Activated CD4-positive, alpha-beta T cell treated with anti-CD3 and anti-CD28 coated beads, Interleukin-2, Interleukin-6, amounts not matched to agents 100 ng/mL and 50 ng/mL, durations not matched to agents 16 hours and 8 hours (primary cell): ENCODE measurements at places on chromosomes 3 and 15.

DNA sequence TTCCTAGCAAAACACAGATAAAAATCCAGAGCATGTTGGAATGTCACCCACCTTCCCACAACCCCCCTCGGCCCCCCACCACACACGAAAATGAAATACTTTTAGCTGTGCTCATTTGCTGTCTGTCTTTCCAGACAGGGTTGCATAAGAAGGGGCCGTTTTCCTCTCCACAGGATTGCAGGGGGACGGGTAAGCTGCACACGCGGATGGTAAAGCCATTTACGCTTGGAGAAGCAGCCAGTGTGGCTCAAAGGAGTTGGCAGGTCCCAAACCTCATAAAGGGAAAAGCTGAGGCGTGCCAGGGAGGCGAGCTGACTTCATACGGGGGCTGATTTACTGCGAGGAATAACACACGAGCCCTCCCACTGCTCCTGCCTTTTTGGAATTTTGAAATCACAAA lies 47.4 kb upstream of the ITGA11 start:
- no peak for DNase-seq

DNA sequence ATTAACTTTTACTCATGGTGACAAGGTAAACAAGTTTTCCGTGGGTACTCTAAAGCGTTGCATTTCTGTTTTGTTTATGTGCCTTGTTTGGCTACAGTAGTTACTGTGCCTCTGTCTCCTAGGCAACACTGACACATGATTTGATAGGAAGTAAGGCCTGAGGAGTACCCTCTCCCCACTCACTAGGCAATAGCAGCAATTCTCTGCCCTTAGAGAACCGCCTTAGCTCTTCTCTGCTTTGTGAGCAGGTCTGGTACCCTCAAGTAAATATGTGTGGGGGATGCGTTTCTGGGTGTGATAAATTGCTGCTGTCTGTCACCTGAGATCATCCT lies at the start of gene IL5RA:
TSS of gene IL5RA (minus strand) at position 76 of the 332 bp plus-strand sequence. CDS start 5,390 bp downstream, outside the sequence.
- peak; percentile 26 for DNase-seq

- no peak for DNase-seq
These were observed 31.5 kb downstream of the ZFAND6 start for GRCh38 chr15:80090879-80091503.

GRCh38 chr3:31472479-31473390 lies 60.0 kb upstream of the STT3B start:
- peak; percentile 66 for DNase-seq

- DNase-seq = no peak
These were observed 153.5 kb downstream of the MECOM start for GRCh38 chr3:169509780-169510692.

DNA sequence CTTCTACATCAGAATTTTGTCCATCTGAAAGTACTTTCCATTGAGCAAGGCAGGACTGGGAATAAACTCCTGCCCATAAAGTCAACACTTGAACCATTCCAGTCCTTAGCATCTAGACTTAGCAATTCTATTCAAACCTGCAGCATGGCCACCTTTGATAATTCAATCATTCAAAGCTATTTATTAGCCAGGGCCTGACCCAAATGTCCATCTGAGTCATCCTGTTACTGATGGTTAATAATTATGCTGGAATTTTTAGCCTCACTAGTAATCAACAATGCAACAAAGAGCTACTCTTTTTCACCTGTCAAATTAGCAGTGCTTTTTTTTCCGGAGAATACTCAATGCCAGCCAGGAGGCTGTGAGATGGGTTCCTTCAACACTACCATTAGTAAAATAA lies 72.7 kb upstream of the SNRK start:
- no peak for DNase-seq

DNA sequence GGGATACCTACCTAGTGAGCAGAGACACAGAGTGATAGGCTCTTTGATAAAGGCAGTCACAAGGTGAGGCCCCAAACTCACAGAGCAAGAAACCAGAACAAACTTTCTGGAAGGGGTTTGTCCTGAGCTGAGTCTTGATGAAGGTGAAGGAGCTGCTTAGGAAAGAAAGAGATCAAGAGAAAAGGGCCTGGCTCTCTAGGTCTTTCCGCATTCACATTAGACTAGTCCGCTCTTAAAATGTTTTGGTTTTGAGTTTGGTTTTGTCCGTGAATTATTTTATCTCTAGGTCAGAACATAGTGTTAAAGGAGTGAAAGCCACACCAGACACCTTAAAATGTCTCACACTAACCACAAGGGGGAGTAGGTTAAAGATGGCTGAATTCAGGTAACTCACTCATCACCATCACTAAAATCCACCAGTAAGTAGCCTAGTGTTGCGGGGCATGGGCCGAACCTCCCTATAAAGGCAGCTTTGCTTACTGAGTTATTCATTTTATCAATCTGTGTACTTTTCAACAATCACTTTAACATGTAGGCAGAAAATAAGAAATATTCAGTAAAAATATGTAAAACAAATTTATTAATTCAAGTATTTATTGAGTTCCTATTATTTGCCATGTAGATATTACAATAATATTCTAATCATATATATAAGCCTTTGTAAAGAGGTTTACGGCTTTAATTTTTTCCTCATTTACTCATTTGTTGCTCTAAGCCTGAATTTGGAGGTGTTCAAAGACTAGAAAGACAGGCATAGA lies 121.5 kb upstream of the TSC22D2 start:
- peak; percentile 31 for DNase-seq

DNA sequence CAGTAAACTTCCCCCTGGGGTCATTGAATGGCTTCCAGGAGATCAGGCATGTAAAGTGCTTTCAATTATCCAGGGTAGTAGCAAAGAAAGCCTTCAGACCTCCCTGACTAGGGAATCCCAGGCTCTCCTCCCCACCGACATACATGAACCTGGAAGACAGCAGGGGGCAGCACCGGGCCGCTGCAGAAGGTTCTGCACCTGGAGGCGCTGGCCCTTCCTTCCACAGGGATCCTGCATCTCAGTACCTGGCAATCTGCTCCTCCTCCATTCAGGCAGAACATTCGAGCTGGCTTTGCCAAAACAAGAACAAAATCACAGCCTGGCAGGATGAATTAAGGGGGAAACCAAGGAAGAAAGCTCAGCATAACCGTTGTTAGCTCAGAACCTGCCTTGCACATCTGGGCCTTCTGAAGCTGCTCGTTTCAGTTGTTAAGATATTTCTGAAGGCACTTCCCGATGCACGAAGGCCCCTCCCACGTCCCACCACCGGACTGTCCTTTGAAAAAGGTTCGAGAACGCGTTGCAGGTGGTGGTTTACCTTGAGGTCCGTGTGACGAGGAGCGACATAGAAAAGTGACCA lies 237.7 kb downstream of the SLCO3A1 start:
- peak; percentile 11 for DNase-seq

GRCh38 chr3:60260546-60260945 lies 990.7 kb downstream of the FHIT start:
- DNase-seq = no peak

DNA sequence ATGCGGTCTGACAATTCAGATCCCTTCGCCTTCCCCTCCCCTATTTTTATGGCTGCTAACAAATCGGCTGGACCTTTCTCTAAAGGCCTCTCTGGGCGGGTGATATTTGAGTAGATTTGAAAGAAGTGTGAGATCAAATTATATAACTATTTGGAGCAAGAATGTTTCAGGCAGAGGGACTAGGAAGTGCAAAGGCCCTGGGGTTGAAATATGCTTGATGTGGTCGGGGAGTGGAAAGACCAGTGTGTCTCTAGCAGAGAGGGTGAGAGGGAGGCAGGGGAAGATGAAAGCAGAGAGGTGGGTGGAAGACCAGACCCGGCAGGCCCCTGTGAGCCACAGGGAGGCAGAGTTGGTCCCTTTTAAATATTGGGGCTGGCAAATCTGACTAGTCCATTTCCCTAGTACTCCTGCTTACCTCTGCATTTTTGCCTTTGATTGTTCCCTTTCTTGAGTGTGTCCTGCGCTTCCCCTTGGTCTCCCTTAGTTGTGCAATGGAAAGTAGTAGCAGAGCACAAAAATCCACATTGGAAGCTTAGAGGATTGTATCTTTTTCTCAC lies 32.3 kb downstream of the SLCO3A1 start:
- DNase-seq = no peak

DNA sequence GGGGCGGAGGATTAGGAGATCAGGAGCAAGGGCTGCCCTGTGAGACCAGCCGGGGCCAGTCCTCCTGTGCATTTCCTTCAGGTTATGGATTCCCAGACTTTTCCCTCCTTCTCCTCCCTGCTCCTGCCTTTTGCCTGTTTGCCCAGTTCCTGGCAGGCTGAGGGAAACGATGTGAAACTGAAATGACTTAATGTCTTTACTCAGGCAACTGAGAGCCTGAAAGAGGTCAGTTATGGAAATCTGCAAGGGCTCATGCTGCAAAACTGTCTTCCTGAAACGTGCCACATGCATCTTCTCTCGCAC lies 57.2 kb downstream of the MESD start:
- DNase-seq = no peak

GRCh38 chr15:97482521-97482920 lies 478.0 kb upstream of the ARRDC4 start:
- DNase-seq = no peak

DNA sequence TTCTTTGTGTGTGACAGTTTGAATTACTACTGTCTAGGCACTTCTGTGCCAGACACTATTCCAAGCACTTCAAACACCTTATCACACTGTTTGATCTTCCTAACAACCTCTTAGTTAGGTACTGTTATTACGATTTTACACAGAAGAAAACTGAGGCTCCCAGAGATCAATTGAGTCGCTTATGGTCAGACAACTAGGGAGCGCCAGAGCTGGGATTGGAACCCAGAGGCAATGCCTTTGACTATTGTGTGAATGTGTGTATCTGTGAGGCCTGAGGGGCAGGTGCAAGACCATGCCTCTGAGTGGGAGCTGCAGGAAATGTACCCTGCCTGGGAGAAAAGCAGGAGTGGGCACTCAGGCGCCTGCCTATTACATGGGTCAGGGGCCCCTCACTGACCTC lies 1.8 kb downstream of the TRH start:
- no peak for DNase-seq

GRCh38 chr3:53989946-53990345 lies 98.3 kb upstream of the SELENOK start:
- no peak for DNase-seq

- no peak for DNase-seq
These were observed 455.6 kb downstream of the TBL1XR1 start for GRCh38 chr3:176741664-176742047.

DNA sequence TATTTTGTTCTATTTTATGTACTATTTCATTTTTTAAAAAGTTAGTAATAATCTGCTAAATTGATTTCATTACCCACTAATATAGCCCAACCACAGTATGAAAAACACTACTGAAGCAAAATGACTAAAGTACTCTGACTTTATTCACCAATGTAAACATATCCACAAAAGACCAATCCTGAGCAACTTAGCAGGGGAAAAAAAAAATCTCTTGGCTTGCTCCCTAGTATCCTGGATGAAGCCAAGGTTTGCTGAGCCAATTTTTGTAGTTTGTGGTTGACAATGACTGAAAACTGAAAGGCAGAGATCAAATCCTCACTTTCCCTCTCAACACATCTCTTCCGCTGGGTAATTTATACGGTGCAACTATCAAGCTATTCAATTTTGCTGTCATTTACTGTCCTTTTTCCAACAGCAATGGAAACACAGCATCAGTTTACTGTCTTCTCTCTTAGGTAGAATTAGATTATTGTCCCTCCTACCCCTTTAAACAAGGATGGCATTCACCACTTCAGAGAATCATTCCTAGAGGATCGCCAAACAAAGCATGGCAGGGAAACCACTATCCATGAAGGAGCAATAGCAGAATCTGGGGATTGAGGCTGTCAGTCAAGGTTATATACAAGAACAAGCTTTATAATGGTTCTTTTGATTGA lies 149.7 kb downstream of the THRB start:
- DNase-seq = no peak

GRCh38 chr3:123028233-123028828 lies 768 bp upstream of the SEMA5B start:
- peak; percentile 58 for DNase-seq

DNA sequence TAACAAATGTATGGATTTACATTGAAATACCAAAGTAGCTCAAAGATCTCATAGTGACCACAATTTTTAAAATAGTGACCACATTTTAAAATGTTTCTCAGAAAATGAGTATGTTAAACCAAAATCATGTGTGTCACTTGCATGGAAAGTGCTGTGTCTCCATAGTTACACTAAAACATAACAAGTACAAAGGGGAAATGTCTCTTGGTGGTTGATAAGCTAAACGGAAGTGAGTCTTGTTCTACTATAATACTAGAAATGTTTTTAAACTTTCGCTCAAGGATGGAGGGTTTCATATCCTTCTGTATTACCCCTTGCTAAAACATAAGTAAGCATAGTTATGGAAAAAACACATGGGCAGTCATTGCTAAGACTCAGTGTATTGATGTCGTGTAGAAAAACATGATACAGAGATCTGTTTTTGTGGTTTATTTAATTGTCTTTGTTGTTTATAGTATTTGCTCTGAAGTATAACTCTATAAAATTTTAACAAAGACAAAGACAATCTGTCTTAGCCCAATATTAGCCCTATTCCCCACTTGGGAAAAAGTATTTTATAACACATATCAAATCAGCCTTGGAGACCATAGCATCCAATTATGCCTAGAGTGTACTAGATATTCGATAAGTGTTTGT lies 27.0 kb upstream of the DENND4A start:
- DNase-seq = peak; percentile 85

- no peak for DNase-seq
These were observed 71.4 kb downstream of the DUT start for GRCh38 chr15:48402427-48403177.

- no peak for DNase-seq
These were observed 15.9 kb upstream of the PLXND1 start for GRCh38 chr3:129622226-129622874.

DNA sequence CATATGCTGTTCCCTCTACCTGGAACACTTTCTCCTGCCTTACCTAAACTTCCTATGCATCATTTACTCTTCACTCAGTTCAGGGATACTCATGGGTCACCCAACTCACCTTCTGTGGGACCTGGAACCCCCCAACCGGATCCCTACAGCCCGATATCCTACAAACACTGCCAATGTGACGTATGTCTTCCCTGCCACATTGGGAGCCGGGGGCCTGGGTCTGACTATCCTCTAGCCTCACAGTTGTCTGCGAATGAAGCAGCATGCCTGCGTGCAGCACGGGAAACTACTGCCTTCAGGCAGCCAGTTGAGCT lies 405 bp downstream of the NPRL2 start:
- DNase-seq = no peak

DNA sequence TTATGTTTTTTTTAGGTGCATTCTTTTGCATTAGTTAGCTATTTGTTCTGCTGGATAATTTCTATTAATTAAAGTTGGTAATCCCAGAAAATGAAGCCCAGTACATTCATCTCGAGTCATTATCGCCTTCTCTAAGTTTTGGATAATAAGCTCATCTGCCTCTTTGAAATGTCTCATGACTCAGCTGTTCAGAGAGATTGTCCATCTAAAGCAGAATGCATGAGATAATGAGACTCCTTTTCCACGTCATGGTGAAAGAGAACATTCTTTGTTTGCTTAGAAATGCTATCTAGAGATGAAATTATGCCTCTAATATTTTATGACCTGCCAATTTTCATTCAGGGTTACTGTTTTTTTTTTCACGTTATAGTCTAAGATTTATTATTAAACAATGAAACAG lies 374.7 kb upstream of the GOLIM4 start:
- no peak for DNase-seq

GRCh38 chr15:48720646-48721045 lies 75.1 kb upstream of the FBN1 start:
- no peak for DNase-seq

GRCh38 chr15:77631745-77632533 lies 773 bp downstream of the LINGO1 start:
- no peak for DNase-seq

GRCh38 chr15:75662823-75663519 lies 15.3 kb downstream of the SNX33 start:
- DNase-seq = no peak

GRCh38 chr3:156449710-156450574 lies 105.0 kb downstream of the SSR3 start:
- DNase-seq = peak; percentile 25

- DNase-seq = no peak
These were observed 248.0 kb upstream of the P2RY1 start for GRCh38 chr3:152586974-152587373.
